ENCODE measurements at places on chromosomes 16 and 17.

DNA sequence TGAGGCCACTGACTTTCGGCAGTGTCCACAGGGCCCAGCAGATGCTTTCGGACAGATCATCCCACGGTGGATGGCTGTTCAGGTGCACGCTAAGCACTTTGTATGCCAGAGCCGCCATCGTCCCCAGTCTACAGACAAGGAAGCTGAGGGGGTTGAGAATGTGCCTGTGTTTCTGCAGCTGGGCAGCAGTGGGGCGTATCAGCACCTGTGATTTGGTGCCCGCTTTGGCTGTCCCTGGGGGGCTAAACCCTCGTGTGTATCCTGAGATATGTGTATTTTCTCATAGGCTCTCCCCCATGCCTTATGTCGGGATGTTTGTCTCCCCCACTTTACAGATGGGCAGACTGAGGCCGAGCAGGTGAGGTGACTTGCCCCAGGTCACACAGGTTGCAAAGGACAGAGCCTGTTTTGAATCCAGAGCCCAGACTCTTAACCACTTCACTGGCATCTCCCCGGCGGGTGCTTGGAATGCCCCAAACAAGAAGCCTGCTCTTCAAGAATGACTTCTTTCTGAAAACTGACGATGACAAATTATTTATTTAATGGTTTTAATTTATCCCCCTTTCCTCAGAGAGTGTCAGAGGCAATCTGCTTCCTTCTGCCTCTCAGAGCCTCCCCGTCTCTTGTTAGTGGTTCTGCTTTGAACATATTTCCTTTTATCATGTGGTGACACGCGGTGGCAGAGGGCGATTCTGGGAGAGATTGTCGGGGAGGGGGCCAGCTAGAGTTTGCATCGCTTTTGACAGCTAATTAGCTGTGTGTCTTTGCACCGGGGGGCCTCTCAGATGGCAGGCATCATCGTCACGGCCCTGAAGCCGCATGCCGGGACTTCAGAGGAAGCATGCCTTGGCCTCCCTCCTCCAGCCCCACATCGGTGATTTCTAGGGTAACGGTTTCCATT, 149.6 kb upstream of the CIBAR2 start:
- no peak for DNase-seq

GRCh38 chr17:78952706-78953105, 27.0 kb downstream of the LGALS3BP start:
- DNase-seq: no peak

- DNase-seq: no peak
These were observed 82.3 kb upstream of the DOC2B start for GRCh38 chr17:263773-264172.

DNA sequence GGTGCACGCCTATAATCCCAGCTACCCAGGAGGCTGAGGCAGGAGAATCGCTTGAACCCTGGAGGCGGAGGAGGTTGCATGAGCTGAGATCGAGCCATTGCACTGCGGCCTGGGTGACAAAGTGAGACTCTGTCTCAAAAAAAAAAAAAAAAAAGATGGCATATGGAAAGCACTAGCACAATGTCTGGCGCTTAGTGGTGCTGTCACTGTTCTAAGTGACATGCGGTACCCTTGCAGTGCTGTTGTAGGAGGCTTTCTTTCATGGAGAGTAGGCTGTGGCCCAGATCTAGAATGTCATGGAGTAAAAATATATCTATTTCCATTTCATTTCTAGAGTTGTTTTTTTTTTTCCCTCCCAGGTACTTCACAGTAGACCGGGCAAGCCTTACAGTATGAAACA, 14.6 kb upstream of the METTL9 start:
- no peak for DNase-seq

GRCh38 chr17:40086150-40087044, 14.0 kb downstream of the NR1D1 start:
- DNase-seq: no peak

All from smooth muscle cell of the brain vasculature (primary cell).